ENCODE measurements at places on chromosomes 7 and 10. TPM values are rescaled to one million over a fixed set of nuclear protein-coding genes. Genes with fewer than 3 reads are reported as not detected.

DNA sequence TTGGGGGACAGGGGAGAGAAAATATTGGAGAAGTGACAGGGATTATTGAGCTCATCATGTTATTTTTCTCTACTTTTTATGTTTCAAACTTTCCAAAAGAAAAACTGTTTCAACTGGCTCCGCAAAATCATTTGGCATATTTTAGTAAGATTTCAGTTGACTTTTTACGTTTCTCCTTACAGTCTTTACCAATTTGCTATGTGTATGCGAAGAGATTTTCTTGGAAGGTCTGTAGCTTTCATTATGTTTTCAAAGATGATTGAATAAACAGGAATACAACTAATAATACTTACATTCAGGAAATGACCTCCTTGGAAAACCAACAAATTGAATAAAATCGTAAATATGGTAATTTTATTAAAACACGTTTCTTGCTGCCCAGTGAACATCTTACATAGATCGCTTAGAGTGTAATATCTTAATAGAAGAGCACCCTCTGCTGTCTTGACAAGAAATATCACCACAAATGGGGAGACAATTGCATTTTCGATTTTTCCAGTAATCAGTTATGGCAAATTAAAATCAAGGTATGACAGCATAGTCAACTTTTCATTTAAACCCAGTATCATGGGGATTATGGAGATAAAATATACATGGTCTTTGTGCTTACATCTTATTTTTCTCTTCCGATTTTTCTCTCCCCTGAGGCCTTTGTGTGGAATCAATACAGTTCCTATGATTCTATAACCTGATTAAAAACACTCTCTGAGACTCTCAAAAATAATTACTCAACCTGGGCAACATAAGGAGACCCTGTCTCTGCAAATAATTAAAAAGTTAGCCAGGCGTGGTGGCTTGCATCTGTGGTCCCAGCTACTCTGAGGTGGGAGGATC is 43.1 kb downstream of the MBL2 start:
- no peaks in the 10 kb centered on the region for H3K36me3 ChIP-seq
- H3K27me3 ChIP-seq = no peaks in the 10 kb centered on the region
- no peak overlapping the region for H3K4me3 ChIP-seq
- no peaks in the 10 kb centered on the region for H3K4me1 ChIP-seq
- H3K27ac ChIP-seq = no peak overlapping the region

GRCh38 chr10:78211561-78212051 is 177.9 kb downstream of the RPS24 start:
- H3K4me1 ChIP-seq = no peaks in the 10 kb centered on the region
- no peaks in the 10 kb centered on the region for H3K36me3 ChIP-seq
- H3K4me3 ChIP-seq = no peak overlapping the region

DNA sequence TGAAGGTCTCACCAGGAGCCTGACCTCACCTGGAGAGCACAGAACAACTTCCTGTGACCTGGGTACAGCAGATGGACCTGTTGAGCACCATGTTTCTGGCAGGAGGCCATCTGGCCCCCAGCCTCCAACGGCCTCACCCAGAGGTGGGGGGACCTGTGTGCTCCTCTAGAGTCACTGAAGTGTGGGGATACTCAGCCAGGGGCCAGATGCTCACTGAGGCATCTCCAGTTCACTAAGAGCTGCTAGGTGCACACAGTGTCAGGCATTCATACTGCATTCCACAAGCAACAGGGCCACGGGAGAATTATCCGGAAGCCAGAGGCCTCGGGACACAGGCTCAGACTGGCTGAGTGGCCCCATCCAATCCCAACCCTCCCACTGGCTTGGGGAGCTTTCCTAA is 161.4 kb downstream of the TCERG1L start:
- H3K4me3 ChIP-seq = no peak overlapping the region
- no peaks in the 10 kb centered on the region for H3K27me3 ChIP-seq
- no peaks in the 10 kb centered on the region for H3K4me1 ChIP-seq

Gene TCERG1L
- not detected for total RNA-seq

DNA sequence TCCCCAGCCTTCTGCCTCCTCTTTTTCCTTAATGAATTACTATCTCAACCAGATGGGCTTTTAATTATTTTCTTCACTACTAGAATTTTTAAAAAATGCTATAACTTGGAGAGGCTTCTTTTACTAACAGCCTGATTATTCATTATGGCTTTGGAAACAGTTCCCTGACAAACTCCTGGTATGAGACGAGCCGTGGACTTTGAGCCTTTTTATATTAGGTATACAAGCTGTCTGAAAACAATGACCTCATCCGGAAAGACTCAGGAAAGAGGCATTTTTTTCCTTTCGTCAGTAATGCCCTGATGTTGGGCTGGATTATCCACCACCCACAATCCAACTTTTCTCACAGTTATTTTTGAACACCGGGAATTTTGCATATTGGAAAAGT is 26.7 kb upstream of the ABLIM1 start:
- peaks cover 8% of the 10 kb centered on the region for H3K4me1 ChIP-seq
- no peaks in the 10 kb centered on the region for H3K27me3 ChIP-seq
- no peaks in the 10 kb centered on the region for H3K36me3 ChIP-seq
- H3K4me3 ChIP-seq = peak overlapping the region; percentile 32

Gene AKR1C4
- total RNA-seq = 154 TPM

DNA sequence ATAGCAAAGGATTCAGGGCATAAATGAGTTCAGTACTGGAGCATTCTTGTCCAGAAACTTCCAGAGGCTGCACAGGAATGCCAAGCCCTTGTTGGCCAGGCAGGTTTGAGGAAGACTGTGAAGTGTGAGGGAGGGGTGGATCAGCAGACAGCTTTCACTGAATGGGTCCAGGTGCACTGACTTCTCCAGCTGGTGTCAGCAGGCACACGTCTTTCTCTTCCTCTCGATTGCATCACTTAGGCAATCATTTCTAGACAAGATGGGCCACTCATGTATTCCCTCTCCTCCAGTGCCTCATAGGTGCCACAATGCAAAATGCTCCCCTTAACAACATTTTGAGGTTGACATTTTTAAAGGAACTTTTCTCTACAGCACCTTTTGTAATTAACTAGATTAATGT is 15.6 kb upstream of the PLEKHS1 start:
- H3K36me3 ChIP-seq = no peaks in the 10 kb centered on the region
- H3K27ac ChIP-seq = no peak overlapping the region
- H3K4me1 ChIP-seq = no peaks in the 10 kb centered on the region
- H3K4me3 ChIP-seq = no peak overlapping the region
- no peaks in the 10 kb centered on the region for H3K27me3 ChIP-seq

DNA sequence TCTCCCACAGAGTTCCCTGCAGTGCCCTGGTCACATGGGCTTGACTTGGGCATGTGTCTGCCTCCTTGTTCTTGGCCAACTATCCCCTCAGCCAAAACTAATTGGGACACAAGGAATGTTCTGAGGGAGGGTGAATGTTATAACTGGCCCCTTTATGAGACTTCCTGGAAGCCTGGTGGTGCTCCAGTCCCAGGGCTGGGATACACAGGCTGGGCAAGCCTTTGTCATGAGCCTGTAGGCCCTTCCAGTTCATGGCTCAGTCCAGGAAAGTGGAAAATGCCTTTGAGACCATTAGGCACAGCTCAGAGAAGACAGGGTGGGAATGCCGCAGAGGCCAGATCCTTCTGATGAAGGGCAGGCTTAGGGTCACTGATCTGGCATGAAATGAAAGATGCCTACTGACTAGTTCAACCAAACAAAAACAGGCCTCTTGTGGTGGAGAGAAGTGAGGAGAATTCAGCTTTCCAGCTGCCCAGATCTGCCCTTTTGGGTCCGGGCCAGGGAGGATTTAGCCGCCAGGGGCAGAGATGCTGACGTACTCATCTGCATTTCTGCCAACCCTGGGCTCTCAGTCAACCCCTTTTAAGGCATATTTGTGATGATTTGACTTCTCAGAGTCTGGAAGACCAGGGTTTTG is 961.5 kb downstream of the KCNMA1 start:
- no peaks in the 10 kb centered on the region for H3K27me3 ChIP-seq
- H3K4me1 ChIP-seq = no peaks in the 10 kb centered on the region
- no peak overlapping the region for H3K27ac ChIP-seq
- no peak for DNase-seq
- no peak overlapping the region for H3K4me3 ChIP-seq
- no peaks in the 10 kb centered on the region for H3K36me3 ChIP-seq

Gene CLRN3
- total RNA-seq = 5.7 TPM

GRCh38 chr7:825386-825785 is 6.9 kb upstream of the SUN1 start:
- DNase-seq = no peak
- no peak overlapping the region for H3K4me3 ChIP-seq
- H3K36me3 ChIP-seq = no peaks in the 10 kb centered on the region
- H3K27me3 ChIP-seq = no peaks in the 10 kb centered on the region

GRCh38 chr10:112356686-112357085 is 17.2 kb upstream of the ACSL5 start:
- no peaks in the 10 kb centered on the region for H3K27me3 ChIP-seq
- no peak overlapping the region for H3K27ac ChIP-seq
- H3K4me3 ChIP-seq = no peak overlapping the region
- H3K36me3 ChIP-seq = no peaks in the 10 kb centered on the region
- H3K4me1 ChIP-seq = peaks cover 4% of the 10 kb centered on the region
- no peak for DNase-seq

GRCh38 chr7:51301806-51302205 is 14.8 kb downstream of the COBL start:
- H3K27me3 ChIP-seq = no peaks in the 10 kb centered on the region
- H3K27ac ChIP-seq = no peak overlapping the region
- H3K4me1 ChIP-seq = no peaks in the 10 kb centered on the region
